ENCODE measurements at places on chromosomes 3 and 15.

- no peak for DNase-seq
Observed at GRCh38 chr15:79948095-79948695, 22.8 kb downstream of the BCL2A1 start.

DNA sequence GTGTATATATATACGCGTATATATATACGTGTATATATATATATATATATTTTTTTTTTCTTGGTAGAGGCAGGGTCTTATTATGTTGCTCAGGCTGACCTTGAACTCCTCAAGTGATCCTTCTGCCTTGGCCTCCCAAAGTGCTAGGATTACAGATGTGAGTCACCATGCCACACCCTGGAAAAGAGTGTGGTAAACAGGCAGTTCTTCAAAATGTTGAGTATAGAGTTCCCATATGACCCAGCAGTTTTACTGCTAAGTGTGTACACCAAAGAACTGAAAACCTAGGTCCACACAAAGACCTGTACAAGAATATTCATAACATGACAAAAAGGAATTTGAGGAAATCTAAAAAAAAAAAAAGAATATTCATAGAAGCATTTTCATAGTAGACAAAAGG, 71.8 kb upstream of the GCNT3 start:
- no peak for DNase-seq

GRCh38 chr3:100753846-100754245, 44.6 kb downstream of the TFG start:
- no peak for DNase-seq

GRCh38 chr3:48187579-48188265, 495 bp downstream of the CDC25A start:
- DNase-seq = no peak

- no peak for DNase-seq
Observed at GRCh38 chr3:70049761-70050160, 50.2 kb downstream of the SAMMSON start.

- no peak for DNase-seq
Observed at GRCh38 chr15:27928386-27928785, 170.7 kb downstream of the OCA2 start.

GRCh38 chr3:32557640-32558352, 12.9 kb downstream of the DYNC1LI1 start:
- no peak for DNase-seq

DNA sequence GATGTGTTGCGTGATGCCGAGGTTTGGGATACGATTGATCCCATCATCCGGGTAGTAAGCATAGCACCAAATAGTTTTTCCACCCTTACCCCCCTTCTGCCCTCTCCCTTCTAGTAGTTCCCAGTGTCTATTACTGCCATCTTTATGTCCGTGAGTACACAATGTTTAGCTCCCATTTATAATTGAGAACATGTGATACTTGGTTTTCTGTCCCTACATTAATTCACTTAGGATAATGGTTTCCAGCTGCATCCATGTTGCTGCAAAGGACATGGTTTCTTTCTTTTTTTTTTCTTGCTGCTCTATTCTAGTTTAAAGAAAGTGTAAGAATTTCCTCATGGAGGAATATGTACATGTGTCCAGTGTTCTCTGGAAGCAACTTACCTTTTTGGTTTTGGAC, 51.8 kb downstream of the NSUN3 start:
- DNase-seq = peak; percentile 13

GRCh38 chr3:66297260-66297873, 76.6 kb downstream of the SLC25A26 start:
- no peak for DNase-seq

DNA sequence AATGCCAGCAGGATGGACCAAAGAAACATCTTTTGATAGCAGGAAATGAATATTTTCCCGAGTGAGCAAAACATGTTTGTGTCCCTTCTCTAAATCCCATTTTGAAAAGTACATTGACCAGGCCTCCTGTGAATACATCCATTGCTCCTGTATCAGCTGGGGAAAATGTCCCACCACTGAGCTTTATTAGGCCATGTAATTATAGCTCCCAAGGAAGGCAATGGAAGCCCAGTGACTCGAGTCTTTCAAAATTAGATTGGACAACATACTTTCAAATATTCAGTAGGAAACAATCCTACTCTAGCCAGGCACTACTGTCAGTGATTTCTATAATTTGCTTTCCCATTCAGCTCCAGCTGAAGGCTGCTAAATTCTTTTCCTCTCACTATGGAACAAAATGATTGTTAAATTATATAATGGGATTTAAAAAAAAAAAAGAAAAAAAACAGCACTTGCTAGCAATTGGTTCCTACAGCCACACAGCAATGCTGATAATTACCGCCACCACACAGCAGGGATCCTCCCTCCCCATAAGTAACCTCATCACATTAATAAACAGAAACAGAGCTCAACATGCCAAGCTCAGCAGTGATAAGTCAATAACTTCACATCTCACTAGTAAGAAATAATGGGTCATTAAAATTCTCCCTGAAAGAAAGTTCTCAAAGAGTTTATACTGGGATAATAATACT, 172.4 kb upstream of the SLC2A2 start:
- DNase-seq = no peak

DNA sequence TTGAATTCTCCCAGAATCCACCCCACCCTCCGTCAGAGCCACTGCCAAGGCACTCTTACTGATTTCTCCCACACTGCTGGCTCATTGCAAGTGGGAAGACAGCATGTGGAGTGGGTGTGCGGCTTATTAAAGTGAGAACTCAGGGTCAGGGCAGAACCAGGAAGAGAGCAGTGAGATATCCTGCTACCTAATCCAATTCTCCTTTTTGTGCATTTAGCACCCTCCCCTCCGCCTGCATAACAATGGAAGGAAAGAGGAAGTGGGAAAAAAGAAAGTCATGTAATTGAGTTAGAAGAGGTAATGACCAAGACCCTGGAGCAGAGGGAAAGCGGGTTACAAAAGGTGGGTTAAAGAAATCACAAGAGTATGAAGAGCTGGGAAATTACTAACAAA, 27.8 kb upstream of the PIK3CB start:
- DNase-seq = no peak

- DNase-seq = peak; percentile 34
Observed at GRCh38 chr15:72358650-72359171, 17.1 kb downstream of the HEXA start.

GRCh38 chr3:126845920-126846715, 136.8 kb upstream of the PLXNA1 start:
- no peak for DNase-seq

GRCh38 chr3:9834520-9835380, 9.1 kb downstream of the RPUSD3 start:
- DNase-seq = no peak

GRCh38 chr3:175246766-175247165, 387.6 kb downstream of the NAALADL2 start:
- DNase-seq = no peak

GRCh38 chr15:96184297-96184696, 146.2 kb upstream of the NR2F2 start:
- no peak for DNase-seq

DNA sequence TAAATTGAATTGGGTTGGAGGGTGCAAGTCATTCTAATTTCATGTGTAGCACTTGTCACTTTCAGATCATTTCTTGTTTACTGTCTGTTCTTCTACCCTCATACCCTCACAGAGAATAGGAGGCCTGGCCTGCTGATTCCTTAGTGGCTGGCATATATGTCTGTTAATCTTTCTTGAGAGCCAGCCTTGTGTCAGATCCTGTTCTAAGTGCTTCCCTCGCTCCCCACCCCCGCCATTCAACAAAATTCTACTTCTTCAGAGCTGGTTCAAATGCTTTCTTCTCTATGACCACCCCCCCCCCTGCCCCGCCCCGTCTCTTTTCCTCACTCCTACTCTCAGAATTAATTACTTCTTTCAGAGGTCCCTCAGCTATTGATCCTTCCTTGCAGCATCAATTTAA, 1.5 kb upstream of the U2SURP start:
- no peak for DNase-seq

- no peak for DNase-seq
Observed at GRCh38 chr3:16838561-16838960, 46.2 kb upstream of the PLCL2 start.

DNA sequence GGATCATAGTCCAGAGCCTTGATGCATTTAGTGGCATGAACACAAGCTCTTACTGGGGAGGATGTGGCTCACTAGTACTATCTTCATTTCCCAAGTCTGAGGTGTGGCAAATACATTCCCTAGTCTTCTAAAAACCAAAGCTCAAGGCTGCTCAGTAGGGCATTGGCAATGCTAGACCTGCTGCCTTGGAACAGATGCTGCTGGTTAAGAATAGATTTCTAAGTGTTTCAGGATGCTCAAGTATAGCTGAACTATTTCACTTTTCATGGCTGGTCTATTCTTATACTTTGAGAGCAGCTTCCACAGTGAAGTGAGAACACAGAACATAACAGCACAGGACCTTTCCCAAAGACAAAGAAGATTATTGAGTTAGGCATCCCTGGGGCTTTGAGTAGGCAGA, 178.8 kb downstream of the CHST2 start:
- DNase-seq = no peak

DNA sequence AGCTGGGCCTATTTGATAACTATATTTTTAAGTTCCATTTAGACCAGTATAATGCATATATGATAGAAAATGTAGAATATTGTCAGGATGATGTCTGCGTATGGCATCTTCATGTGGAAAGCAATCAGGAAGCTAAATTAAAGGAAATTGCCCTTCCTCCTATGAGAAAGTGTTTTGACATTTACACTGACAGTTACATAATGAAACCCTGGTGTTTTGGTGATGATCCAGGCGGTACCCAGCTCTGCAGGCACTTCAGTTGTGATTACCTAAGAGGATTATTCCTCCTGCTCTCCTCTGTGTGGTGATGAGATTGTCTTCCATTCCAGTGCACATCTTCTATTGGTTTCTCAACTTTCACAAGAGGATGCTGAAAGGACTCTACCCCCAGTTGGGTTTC, 126.5 kb upstream of the MITF start:
- DNase-seq = peak; percentile 27

DNA sequence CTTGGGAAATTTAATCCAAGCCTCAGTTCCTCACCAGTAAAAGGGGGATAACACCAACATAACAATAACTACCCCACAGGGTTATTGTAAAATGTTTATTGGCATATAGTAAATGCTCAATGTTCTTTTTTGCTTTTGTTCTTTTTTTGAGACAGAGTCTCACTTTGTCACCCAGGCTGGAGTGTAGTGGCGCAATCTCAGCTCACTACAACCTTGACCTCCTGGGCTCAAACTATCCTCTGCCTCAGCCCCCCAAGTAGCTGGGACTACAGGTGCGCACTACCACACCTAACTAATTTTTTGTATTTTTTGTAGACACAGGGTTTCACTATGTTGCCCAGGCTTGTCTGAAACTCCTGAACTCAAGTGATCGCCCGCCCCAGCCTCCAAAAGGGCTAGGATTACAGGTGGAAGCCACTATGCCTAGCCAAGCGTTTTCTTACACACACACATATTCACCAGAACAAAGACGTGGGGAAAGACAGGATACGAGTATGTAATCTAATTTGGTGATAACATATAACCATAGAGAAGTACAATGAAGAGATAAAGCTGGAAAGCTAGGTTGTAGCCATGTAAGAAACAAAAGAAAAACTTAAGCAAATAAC, 11.7 kb downstream of the STAG1 start:
- no peak for DNase-seq

DNA sequence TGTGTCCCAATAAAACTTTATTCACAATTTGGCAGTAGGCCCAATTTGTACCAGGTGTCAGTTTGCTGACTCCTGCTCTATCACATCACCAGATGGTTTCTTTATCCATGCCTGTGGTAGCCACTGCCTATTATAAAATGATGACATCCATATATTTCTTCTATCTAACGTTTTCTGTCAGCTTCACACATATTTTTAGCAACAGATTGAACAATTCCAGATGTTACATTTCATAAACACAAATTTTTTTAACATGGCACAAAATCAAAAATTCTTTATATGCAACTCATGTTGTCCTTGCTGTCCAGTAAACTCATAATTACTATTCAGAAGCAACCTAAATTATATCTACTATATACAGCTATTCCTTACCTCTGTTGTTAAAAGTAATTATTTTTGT, 1371.6 kb downstream of the NSUN3 start:
- DNase-seq = no peak

GRCh38 chr15:25718597-25718996, 144.5 kb downstream of the ATP10A start:
- DNase-seq = peak; percentile 43

- no peak for DNase-seq
Observed at GRCh38 chr15:73741321-73741836, 11.8 kb downstream of the INSYN1 start.

DNA sequence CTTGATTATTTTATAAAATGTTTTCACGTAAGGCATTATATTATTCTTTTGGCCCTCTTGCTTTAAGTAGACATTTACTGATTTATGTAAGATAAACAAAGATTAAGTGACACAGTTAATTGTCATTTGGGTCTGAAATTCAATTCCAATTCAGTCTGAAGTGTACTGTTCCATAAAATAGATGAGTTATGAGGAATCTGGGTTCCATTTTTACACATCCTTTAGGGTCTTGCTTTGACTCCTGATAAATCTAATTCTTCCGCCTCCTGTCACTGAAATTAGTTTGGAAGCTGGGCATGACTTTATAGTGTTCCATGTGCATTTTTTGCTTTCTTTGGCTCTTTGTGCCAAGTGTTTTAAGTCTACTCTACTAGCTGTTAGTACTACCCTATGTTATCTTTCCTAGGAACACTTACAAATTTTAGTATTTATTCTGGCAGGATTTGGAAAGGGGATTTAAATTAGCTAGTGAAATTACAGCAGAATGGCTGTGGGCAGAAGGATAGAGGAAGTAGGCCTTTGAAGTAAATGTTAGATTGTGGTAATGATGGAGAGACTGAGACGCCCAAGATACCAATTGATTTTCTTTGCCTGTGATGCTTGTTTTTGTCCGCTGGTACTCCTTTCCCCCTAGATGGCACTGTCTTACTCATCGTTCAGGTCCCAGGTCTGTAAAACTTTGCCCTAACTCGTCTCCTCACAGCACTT, 14.3 kb downstream of the ARL8B start:
- DNase-seq = peak; percentile 33

- no peak for DNase-seq
Observed at GRCh38 chr3:33032938-33033337, 64.0 kb downstream of the GLB1 start.

DNA sequence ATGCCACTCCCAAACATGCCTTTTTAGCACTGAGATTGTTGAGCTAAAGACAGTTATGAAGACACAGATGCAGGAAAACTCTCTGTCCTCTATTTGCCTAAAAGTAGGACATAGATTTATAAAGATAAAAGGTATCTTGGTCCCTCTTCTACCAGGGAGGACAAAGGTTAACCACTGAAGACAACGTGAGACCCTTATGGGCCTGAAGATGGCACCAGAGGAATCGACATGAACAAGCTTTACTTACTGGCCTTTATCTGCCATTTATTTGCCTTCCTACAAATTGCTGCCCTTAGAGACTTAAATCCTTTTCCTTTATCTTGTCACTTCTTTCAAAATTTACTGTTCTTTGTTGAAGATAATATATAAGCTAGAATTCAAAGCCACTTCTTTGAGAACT, 109.7 kb upstream of the FAM3D start:
- no peak for DNase-seq
